Smooth muscle cell of trachea (primary cell): ENCODE measurements at places on chromosomes 16 and 17. TPM values are rescaled to one million over a fixed set of nuclear protein-coding genes. Genes with fewer than 3 reads are reported as not detected.

The ITGAX gene
- 0.15 and 0.17 TPM in 2 replicates for total RNA-seq

The PLK1 gene
- total RNA-seq, result 4.6 and 27.1 TPM in 2 replicates

The CBFA2T3 gene
- total RNA-seq, result 0.17 TPM in 1 of 2 replicates, not detected in the other

The CD19 gene
- not detected in 2 replicates for total RNA-seq

The PLLP gene
- total RNA-seq, result not detected in 2 replicates

The MAPT gene
- 0.44 and 1.2 TPM in 2 replicates for total RNA-seq

The DHRS7C gene
- not detected in 2 replicates for total RNA-seq

The PNMT gene
- total RNA-seq, result 0.17 TPM in 1 of 2 replicates, not detected in the other

The PIK3R5 gene
- total RNA-seq, result not detected in 2 replicates

The CDYL2 gene
- 0.83 and 1.2 TPM in 2 replicates for total RNA-seq

The HOXB8 gene
- not detected in 2 replicates for total RNA-seq

The SPNS3 gene
- total RNA-seq, result not detected in 2 replicates

The UBE2O gene
- total RNA-seq, result 19.2 and 21.2 TPM in 2 replicates

The TMED6 gene
- 0.29 and 0.66 TPM in 2 replicates for total RNA-seq

The CMTM1 gene
- total RNA-seq, result 0.44 and 2.0 TPM in 2 replicates
